ENCODE measurements at places on chromosomes 3 and 15.

GRCh38 chr15:40549894-40550293 lies 14.9 kb downstream of the CCDC32 start:
- peak; percentile 59 for DNase-seq

DNA sequence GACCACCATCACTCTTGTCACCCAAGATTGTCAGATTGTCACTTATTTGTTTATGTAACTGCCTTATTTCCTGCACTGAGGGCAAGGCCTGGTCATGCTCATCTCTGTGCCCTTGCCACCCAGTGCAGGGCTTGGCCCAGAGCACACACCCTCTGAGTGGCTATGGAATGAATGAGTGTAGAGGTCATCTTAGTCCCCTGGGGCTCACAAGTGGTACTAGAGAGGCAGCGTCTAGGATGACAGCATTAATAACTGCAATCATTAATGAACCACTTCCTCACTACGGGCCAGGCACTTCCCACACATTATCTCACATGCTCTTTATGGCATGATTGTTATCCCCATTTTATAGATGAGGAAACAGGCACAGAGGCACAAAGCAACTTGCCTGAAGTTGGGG lies 117.0 kb downstream of the SMAD6 start:
- no peak for DNase-seq

- no peak for DNase-seq
These were observed 420.0 kb downstream of the GABRB3 start for GRCh38 chr15:26352909-26353308.

- no peak for DNase-seq
These were observed 147.8 kb downstream of the NEK10 start for GRCh38 chr3:27221264-27221932.

- no peak for DNase-seq
These were observed 335.9 kb downstream of the THSD4 start for GRCh38 chr15:71451130-71451529.

GRCh38 chr15:97563516-97563915 lies 397.0 kb upstream of the ARRDC4 start:
- no peak for DNase-seq

- DNase-seq: no peak
These were observed 187.6 kb downstream of the NLGN1 start for GRCh38 chr3:173584838-173585831.

- no peak for DNase-seq
These were observed 102.5 kb upstream of the MME start for GRCh38 chr3:154977666-154978065.

- DNase-seq: no peak
These were observed 39.8 kb downstream of the EOGT start for GRCh38 chr3:68973639-68974038.

- DNase-seq: no peak
These were observed 287.3 kb upstream of the TLE3 start for GRCh38 chr15:70385052-70385451.

- no peak for DNase-seq
These were observed 69.8 kb upstream of the GRM7 start for GRCh38 chr3:6791161-6791560.

All from hematopoietic multipotent progenitor cell treated with erythropoietin and hydrocortisone succinate and interleukin-3 and kit ligand, for 17 days (in vitro differentiated cells).